Right atrium auricular region (tissue), 2 donors: ENCODE measurements at places on chromosomes 16 and 17. TPM values are rescaled to one million over a fixed set of nuclear protein-coding genes. Genes with fewer than 3 reads are reported as not detected.

ZFP3 gene
- 7.4 TPM for total RNA-seq

MYOCD gene
- total RNA-seq: 65.1 TPM

BAIAP3 gene
- 0.35 TPM for total RNA-seq

ERN2 gene
- total RNA-seq: not detected

CACNG1 gene
- total RNA-seq: not detected

GRAP gene
- total RNA-seq: 5.6 TPM
